ENCODE measurements at places on chromosomes 12 and 14.

- DNase-seq, result no peak
These were observed 64.8 kb upstream of the PSMC1 start for GRCh38 chr14:90191585-90191984.

DNA sequence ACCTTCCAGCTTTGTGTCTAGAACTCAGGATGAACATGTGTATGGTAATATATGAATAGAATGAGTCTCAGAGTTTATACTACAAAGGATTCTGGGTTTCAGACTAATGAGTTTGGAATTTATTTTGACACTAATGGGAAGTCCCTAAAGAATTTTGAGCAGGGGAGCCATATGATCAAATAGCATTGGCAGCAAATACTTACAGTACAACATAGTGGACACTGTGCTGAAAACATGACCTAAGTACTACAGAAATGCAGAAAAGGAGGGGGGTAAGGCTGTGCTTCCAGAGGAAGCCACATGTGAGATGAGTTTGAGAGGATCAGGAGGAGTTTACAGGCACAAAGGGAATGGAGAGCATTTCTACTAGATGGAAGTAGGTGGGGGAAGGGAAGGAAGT lies 225.8 kb downstream of the C12orf42 start:
- peak; percentile 37 for DNase-seq

GRCh38 chr12:53950789-53951576 lies 3.7 kb upstream of the HOXC12 start:
- DNase-seq, result no peak

GRCh38 chr12:57845478-57846284 lies 848 bp downstream of the CTDSP2 start:
- DNase-seq, result peak; percentile 35

DNA sequence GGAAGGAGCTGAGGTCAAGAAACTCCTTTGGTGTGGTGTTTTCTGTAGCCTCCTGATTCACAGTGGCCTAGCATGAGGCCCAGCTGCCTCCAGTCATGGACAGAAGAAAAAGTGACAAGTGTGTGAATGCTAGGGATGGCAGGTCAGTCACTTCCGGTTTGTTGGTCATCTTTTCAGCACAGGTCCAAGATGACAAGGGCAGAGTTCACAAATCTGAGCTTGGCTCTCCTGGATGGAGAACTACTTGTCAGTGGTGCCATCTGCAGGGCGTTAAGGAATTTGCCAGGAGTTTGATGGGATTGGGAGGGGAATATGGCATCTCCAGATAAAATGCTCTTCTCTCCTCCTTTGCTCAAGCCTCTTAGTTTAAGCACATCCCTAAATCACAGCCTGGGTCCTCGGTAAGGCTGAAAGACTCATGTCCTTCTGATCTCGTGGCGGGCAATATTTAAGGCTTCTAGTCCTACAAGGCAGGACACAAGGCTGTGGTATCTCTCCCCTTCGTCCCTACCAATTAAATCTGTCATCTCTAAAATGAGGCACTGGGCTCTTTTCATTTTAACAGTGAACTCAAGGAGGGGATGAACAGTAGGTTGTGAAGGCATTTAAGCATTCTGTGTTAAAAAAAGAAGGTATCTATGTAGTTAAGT lies 10.0 kb downstream of the TUBA1B start:
- DNase-seq, result peak; percentile 58

DNA sequence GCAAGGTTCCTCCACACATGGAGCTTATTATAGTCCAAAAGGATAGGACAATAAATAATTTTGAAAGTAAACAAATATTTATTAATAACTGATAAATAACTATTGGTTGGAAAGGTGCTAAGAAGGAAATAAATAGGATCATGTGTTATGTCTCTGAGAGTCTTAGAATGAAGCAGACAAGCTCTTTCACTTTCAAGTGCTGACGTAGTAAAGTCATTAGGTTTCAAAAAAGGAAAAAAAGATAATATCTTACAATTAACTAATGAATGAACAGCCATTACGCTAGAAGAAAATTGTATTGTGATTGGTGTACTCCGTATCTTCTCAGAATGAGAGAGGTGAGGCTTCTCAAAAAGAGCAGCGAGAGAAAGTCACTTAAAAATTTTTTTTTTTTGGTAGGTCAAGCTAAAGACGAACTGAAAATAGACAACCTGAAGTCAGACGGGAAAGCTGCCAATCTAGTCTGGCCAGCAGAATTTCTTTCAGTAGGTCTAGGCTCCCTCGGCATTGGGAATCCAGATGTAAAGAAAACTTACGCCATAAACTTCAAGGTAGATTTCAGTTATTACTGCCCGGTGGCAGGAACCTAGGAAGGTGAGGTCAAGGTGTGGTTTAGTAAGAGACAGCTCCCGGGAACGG lies 583 bp upstream of the LEMD3 start:
- DNase-seq, result no peak

DNA sequence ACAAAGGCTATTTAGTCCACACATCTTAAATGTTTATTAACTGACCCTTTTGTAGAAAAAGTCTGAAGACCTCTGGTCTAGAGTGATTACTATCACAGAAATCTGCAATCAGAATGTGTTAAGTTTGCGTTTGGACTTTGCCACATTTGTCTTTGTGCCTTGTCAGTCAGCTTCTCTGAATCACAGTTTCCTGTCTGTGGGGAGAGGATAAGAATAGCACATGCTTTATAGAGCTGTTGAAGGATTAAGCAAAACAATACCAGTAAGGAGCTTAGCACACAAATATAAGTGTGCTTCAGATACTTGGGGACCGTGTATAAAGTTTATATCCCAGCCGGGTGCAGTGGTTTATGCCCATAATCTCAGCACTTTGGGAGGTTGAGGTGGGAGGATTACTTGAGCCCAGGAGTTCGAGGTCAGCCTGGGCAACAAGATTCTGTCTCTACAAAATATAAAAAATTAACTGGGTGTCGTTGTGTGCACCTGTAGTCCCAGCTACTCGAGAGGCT lies 63.0 kb upstream of the BTG1 start:
- peak; percentile 70 for DNase-seq

DNA sequence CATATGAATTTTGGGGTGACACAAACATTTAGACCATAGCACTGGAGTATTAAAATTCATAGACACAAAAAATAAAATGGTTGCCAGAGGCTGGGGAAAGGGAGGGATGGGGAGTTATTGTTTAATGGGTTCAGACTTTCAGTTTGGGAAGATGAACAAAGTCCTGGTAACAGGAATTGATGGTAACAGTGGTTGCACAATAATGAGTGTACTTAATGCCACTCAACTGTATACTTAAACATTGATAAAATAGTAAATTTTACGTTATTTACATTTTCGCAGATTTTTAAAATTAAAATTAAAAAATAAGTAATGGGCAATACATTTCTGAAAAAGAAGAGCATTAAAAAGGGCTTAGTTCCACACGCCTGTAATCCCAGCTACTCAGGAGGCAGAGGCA lies 35.6 kb upstream of the USP15 start:
- DNase-seq, result no peak

GRCh38 chr14:74667758-74668157 lies 45.1 kb downstream of the AREL1 start:
- DNase-seq, result peak; percentile 45

GRCh38 chr14:24053548-24054323 lies 1.9 kb downstream of the CARMIL3 start:
- no peak for DNase-seq

DNA sequence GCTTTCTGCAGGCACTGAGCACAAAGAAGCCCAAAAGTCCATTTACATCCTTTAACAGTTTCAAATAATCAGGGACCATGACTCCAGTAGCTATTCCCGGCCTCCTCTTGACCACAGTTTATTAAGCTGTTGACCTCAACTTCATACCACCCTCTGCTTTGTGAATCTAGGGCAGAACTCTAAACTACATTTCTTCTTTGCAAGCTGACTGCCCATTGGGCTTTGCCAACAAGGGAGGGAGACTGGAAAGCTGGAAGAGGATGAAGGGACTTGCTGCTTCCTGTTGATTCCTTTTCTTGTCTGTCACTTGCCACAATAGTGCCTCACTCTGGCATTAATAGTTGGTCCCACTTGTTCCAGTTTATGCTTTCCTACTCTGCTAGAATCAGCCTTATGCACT lies 2.7 kb downstream of the CGRRF1 start:
- DNase-seq, result no peak

DNA sequence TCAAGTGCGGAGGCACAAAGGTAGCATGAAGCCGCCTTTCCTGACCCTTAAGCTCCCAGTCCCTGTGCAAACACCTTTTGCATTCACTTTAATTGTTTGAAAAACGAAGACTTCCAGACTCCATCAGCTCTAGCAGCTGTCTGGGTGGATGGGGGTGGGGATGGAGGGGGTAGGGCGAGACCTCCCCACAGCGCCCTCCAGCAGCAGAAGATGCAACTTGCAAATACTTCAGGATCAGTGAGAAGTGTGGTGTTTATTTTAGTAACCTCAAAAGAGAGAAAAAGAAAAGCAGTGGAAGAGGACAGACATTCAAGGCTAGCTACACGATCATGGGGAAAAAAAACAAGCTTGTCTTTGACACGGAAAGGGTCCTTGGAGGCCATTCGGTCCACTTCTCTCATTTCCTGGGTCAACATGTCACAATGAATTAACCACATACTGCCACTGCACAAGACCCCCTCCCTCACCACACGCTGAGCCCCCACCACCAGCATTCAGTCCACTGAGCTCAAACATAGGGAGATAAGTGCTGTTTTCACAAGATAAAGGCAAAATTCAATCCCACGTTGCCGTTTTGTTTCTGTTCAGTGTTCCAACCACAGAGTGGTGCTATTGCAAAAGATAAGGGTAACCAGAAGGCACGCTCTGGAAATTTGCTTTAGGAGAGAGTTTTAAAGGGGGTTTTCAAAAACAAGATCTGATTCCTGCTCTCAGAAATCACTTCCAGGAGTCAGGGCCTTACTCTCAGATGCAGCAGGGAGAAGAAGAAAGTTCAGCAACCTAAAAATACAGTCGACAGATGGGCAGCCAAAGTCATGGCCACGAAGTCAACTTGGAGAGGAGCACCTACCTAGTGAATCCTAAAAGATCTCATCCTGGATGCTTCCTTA lies 3.3 kb upstream of the NTF3 start:
- DNase-seq, result no peak

DNA sequence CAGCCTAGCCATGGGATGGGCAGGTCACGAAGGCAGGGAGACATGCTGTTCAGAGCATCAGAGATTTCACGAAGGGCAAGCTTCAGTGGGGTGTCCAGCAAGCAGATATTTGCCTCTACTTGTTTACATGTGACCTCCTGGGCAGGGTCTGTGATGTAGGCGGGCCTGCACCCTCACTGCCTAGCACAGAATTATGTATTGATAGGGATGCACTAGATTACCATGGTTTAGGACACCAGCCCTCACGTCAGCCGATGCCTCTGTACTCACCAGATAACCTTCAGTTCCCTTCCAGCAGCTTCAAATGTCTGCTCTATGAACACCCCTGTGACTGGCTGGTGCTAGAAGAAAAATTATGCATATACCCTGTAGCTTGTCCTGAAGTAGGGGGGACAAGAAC lies 5.1 kb upstream of the EIF5 start:
- no peak for DNase-seq

- no peak for DNase-seq
These were observed 21.3 kb downstream of the GPR68 start for GRCh38 chr14:91223028-91223783.

GRCh38 chr12:125467363-125467762 lies 402.1 kb downstream of the AACS start:
- DNase-seq, result no peak

- no peak for DNase-seq
These were observed 479.1 kb downstream of the EGLN3 start for GRCh38 chr14:33471776-33472175.

- no peak for DNase-seq
These were observed 334.1 kb upstream of the RGS6 start for GRCh38 chr14:71597955-71598660.

- DNase-seq, result no peak
These were observed 26.9 kb downstream of the MAPKAPK5 start for GRCh38 chr12:111868676-111869588.

GRCh38 chr14:69408331-69408960 lies 10.0 kb downstream of the SLC39A9 start:
- DNase-seq, result no peak

DNA sequence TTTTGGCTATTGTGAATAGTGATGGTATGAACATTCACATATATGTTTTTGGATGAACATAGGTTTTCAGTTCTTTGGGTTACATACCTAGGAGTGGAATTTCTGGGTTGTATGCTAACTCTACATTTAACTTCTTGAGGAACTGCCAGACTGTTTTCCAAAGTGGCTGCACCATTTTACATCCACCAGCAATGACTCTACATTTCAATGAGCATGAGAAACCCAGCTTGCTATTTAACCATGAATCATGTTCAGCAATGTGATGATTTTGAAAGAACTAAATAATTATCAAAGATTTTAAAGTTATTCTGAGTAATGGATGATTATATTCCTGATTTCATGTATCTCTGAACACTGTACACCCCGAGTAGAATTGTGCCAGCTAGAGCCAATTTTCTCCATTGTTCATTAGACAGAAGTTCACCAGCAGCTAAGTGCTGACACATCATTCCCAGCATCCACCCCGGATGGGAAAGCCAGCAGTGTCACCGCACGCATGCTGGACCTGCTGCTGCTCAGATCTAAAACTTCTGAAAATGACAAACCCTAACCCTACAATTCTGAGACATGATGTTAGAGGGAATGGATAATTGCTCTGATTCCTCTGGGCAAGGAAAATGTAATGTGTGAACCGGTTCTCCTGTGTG lies 13.3 kb upstream of the ANAPC5 start:
- no peak for DNase-seq

- no peak for DNase-seq
These were observed 54.0 kb downstream of the CYP46A1 start for GRCh38 chr14:99737956-99738667.

GRCh38 chr12:28631831-28632230 lies 441.6 kb downstream of the CCDC91 start:
- no peak for DNase-seq

DNA sequence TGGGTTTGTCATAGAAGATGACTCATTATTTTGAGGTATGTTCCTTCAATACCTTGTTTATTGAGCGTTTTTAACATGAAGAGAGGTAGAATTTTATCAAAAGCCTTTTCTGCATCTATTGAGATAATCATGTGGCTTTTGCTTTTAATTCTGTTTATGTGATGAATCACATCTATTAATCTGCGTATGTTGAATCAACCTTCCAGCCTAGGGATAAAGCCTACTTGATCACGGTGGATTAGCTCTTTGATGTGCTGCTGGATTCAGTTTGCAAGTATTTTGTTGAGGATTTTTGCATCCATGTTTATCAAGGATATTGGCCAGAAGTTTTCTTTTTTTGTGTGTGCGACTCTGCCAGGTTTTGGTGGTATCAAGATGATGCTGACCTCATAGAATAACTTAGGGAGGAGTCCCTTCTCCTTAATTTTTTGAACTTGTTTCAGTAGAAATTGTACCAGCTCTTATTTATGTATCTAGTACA lies 602.6 kb downstream of the SNAPC1 start:
- DNase-seq, result no peak

- no peak for DNase-seq
These were observed 362.8 kb upstream of the TBX3 start for GRCh38 chr12:115046805-115047204.

DNA sequence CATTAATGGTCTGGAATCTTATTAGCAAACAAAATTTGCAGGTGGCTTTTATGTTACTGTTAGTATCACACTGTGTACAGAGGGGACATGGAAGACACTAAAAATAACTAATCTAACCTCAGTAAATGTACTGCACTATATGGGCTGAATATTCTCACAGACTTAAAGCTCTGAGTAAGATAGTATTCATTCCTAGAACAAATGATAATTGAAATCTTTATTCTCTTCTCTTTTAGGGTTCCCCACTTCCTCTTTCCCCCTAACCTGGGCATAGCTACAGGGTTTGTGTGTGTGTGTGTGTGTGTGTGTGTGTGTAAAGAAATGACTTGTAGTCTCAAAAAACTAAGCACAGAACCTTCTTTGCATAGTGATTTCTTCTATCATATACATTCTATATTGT lies 21.4 kb upstream of the HECTD1 start:
- DNase-seq, result no peak

GRCh38 chr12:27261866-27262265 lies 17.8 kb downstream of the STK38L start:
- DNase-seq, result peak; percentile 47

Data from astrocyte of the spinal cord (primary cell).